Heart left ventricle (tissue), 16 donors: ENCODE measurements at places on chromosomes 6 and 20. TPM values are rescaled to one million over a fixed set of nuclear protein-coding genes. Genes with fewer than 3 reads are reported as not detected.

- DNase-seq, result no peak
Measured at GRCh38 chr6:2505624-2506023, 245.1 kb downstream of the MYLK4 start.

Gene SUMO4
- total RNA-seq, result 0.53 TPM

Gene SLC22A7
- not detected for total RNA-seq

GRCh38 chr6:120681204-120681603 is 653.1 kb downstream of the TBC1D32 start:
- DNase-seq, result no peak

DNA sequence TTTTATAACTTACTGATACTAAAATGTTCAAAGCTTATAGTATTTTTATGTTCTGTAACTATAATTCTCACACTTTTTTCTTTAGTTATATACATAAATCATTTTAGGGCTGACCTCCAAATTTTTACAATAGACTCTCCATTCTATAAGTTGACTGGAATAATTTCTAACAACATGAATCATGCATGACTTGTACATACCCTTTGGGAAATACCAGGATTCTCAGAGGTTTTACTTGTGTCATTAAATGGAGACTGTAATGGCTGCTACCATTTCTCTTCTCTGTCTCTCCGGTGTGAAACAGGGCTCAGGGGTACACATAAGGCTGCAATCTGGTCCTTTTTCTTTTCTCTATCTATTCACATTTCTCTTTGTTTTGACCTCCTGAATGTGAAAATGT is 222.2 kb upstream of the FLRT3 start:
- no peak for DNase-seq

- DNase-seq, result no peak
Measured at GRCh38 chr6:34955442-34955841, 66.4 kb downstream of the ANKS1A start.

Gene PTCRA
- total RNA-seq, result not detected

GRCh38 chr20:7137395-7138151 is 370.1 kb downstream of the BMP2 start:
- DNase-seq, result no peak

Gene SPATS1
- total RNA-seq, result not detected

- DNase-seq, result no peak
Measured at GRCh38 chr6:43396408-43397149, 27.1 kb upstream of the ZNF318 start.

DNA sequence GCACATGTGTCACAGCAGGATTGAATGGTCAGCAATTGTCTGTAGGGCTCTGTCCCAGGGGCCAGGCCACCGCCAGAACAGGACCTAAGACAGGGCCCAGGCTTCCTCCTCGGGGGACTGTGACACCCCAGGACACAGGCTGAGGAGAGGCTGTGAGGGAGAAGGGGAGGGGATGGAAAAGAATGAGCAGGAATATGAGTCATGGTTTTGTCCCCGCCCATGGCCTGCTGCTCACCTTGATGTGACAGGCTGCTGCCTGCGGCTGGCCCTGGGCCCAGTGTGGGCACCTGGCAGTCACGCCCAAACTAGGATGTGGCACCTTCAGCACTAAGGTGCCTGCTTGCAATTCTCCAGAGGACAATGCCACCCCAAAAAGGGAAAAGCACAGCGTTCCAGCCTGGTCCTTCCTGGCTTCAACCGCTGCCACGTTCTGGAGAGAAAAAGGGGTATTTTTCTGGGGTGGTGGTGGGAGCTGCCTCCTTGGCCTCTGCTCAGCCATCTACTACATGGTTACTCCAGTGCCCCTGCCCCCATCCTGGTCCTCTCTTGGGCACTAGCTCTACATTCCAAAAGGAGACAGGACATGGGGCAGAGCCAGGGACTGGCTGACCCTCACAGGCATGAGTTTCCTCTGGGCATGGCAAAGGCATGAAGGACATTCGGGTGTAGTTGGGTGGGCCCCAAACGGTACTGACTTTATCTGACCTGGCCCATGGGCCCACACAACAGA is 93.4 kb downstream of the SLC22A23 start:
- no peak for DNase-seq

Gene OPN5
- total RNA-seq, result 0.75 TPM

- DNase-seq, result no peak
Measured at GRCh38 chr6:54718541-54719023, 128.0 kb upstream of the FAM83B start.

DNA sequence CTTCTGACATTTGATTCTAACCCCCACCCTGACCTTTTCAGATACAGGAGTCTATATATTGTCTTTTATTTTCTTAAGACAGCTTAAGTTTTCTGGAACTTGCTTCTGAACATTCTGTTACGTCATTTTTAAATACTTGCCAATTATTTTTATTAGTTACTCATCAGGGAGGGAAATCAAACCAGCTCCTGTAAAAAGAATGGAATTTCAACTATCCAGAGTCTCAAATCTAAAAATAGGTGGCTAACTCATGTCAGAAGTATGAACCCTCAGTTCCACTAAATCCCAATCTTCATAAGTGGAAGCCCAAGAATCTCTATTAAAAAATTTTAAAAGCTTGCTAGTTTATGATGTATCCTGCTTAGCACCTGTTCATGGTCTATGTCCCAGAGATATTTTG is 900.0 kb downstream of the KIF16B start:
- no peak for DNase-seq

Gene MAS1
- total RNA-seq, result not detected

Gene NEURL2
- 7.4 TPM for total RNA-seq

DNA sequence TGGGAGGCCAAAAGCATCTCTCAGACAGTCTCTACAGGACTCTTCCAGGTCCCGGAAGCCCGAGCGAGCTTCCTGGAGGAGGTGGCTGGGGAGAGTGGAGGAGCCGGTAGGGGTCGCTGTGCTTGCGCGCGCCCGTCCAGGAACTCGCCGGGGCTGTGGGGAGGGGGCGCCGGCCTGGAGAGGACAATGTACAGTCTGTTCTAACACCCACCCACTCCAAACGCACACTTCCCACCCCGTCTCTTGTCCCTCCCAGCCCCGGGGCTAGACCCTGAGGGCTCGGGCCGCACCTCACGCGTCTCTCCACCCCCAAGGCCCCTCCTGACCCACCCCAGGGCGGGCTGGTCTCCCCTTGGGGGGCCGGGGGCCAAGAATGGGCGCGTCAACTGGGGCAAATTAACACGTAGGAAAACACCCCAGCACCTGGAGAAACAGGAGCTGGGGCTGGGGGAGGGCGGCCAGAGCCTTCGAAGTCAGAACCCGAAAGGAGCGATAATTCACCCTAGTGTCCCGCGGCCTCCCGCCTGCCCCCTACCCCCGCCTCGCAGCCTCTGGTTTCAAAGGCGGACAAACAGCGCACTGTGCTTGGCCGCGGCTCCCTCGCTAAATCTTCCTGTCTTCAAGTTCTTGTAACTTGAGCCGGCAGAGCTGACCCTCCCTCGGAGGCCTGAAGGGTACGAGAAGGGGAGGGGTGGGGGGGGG is 103.2 kb upstream of the FOXP4 start:
- DNase-seq, result peak; percentile 56

DNA sequence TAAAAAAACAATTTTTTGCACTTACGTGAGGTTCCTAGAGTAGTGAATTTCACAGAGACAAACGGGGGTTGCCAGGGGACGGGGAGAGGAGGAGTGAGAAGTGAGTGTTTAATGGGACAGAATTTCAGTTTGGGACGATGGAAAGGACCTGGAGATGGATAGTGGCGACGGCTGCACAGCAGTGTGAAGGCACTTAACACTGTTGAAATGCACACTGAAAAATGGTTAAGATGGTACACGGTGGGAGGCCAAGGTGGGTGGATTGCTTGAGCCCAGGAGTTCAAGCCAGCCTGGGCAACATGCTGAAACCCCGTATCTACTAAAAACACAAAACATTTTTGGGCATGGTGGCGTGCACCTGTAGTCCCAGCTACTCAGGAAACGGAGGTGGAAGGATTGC is 31.4 kb downstream of the RPP40 start:
- no peak for DNase-seq

GRCh38 chr20:9808166-9808565 is 30.7 kb downstream of the PAK5 start:
- no peak for DNase-seq

DNA sequence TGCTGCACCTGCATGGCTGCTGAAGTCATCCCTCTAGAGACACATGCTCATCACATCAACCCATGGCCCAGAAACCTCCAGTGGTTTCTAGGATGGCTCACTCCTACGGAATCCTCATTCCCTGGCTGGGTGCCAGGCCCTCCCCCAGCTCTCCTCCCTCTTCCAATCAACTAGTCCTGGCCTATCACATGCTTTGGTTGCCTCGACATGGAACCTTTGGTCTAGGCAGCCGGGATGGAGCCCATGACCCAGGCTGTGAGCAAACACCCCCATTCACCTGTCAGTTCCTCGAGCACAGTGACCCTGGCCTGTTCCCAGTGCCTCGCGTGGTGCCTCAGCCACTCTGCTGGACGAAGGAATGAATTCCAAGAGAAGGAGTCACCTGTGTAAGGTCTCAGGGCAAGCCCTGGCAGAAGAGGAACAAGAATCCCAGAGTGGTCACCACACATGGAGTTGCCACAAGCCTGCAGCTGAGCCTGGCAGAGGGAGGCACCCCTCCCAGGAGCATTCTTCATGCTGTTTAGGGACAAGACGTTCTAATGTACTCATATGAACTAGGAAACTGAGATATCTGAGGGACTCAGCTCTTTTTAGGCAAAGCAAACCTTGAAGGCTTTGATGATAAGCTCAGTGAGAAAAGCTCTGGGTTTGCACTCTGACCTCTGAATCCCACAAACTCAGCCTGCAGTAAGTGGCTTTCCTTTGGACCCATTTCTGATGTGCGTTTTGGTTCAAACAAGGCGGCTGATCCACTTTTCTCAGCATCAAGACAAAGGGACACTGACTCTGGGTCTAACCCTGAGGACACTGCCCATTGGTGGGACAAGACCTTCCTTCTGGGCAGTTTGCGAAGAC is 40.2 kb downstream of the PPP1R3G start:
- DNase-seq, result no peak

Gene LY86
- total RNA-seq, result 13.4 TPM

GRCh38 chr6:34230653-34231371 is 5.9 kb upstream of the HMGA1 start:
- DNase-seq, result no peak

DNA sequence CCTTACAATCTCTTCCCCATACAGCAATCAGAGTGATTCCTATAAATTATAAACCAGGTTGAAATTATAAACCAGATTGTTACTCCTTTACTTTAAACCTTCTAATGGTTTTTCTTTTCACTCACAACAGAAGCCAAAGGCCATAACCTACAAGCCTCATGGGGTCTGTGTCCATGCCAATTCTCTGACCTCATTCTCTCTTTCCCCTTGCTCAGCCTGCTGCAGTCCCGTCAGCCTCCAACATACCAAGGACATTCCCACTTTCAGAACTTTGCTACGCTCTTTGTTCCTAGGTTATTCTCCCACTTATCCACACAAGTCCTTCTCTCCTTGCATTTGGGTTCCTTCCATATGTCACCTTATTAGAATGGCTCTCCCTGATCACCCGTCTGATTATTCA is 277.9 kb upstream of the TCF21 start:
- DNase-seq, result no peak

Gene ATRN
- total RNA-seq, result 39.2 TPM

- no peak for DNase-seq
Measured at GRCh38 chr6:4930025-4930691, 73.7 kb downstream of the RPP40 start.

DNA sequence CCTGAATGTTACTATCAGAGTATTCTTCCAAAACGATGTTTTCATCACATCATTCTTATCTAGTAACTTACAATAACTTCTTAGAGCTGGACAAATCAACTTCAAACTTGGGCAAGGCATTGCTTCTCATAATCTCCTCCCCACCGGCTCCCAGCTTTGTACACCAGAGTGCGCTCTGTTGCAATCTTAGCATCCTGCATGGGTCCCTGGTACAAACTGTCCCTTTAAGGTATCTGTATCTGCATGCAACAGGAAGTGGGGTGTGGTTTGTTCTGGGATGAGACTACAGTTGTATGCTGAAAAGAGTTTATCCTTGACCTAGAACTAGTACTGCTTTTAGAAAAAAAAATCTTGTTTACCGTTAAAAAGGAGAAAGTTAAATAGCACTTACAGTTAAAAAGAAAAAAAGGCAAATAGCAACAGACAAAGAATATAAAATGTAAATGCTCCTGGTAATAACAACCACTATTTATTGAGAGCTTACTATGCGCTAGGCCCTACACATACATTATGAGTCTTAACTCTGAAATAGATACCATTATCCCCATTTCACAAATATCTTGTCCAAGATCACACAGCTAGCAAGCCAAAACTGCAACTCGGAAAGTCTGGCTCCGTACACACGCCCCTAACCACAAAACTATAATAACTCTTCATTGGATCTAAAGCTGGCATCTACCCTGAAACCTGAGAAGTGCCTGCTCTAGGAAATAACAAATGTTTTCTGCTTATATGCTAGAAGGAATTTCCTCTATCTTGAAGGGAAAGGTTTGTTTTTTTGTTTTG is 9.8 kb upstream of the HECA start:
- DNase-seq, result peak; percentile 60

Gene HCK
- 14.8 TPM for total RNA-seq

DNA sequence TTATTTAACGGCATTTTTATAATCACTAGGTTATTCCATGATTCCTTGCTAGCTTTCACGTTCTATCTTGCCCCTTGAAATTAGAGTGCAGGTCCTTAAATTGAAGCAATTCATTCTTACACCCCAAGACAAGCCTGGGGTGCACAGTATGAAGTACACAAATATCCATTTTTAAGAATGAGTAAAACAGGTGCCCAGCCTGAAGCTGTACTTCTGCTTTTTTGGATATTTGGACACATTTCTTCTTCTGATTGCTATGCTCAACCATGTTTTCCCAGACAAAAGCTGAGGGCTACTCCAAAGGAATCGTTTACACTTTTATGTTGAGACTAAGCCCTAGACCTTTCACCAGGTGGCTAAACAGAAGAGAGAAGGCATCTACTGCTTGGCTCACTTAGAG is 7.9 kb upstream of the TAGAP start:
- no peak for DNase-seq

GRCh38 chr20:10308652-10309051 is 90.0 kb downstream of the SNAP25 start:
- DNase-seq, result no peak

Gene NRSN1
- not detected for total RNA-seq

Gene TRIM27
- total RNA-seq, result 19.8 TPM

DNA sequence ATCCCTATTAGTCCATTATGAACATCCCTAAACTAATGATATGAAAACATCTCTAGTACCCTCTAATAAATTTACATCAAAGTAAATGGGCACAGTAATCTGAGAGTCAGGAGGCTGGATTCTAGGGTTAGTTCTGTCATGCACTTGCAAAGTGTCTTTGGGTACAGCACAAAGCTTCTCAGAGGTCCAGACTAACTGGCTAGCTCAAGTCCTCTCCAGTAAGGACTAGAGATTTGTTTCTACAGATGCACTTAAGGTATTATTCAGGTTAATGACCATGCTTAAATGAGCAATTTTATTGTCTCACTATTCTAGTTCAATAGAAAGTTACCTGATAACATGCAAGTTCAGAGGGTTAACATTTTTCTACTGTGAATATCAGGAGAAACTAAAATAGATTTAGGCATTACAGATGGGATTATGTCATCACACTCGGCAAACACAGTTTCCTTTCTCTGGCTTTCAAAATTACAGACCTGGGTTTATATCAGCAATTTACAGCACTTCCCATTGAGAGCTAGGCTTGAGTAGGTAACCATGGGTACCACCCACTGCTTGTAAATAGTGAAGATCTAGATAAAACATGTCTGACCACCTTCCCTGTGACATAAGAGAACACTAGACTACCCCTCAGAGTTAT is 402.9 kb upstream of the RUNX2 start:
- DNase-seq, result no peak
